ENCODE measurements at places on chromosomes 12 and 14.
A peak's percentile ranks its signal among the peaks of the same experiment; 100 is the strongest.

DNA sequence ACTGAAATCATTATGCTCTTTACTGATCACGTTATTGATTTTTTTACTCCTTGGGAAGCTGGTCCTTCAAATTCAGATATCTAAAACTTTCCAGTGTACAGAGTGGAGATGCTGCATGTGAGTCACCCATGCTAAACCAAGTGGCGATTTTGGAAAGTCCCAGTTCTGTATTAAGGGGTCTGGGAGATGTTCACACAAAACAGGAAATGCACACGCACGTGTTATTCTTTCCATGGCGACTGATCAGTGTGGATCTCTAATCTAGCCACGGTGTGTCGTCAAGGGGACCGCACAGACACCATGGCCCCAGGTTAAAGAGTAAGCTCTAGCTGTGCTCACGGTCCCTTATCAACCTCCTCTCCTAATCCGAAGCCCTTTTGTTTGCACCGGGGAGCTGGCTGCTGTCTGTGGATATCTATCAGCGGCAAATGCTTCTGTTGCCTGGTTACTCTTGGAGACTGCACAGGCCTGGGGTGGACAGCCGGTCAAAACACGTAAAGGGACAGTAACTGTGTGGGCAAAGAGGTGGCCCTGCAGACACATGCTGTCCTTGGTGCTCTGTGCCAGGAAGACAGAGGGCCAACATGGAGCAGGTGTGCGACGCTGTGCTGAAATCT lies 96.6 kb downstream of the RIMBP2 start:
- DNase-seq: no peak

DNA sequence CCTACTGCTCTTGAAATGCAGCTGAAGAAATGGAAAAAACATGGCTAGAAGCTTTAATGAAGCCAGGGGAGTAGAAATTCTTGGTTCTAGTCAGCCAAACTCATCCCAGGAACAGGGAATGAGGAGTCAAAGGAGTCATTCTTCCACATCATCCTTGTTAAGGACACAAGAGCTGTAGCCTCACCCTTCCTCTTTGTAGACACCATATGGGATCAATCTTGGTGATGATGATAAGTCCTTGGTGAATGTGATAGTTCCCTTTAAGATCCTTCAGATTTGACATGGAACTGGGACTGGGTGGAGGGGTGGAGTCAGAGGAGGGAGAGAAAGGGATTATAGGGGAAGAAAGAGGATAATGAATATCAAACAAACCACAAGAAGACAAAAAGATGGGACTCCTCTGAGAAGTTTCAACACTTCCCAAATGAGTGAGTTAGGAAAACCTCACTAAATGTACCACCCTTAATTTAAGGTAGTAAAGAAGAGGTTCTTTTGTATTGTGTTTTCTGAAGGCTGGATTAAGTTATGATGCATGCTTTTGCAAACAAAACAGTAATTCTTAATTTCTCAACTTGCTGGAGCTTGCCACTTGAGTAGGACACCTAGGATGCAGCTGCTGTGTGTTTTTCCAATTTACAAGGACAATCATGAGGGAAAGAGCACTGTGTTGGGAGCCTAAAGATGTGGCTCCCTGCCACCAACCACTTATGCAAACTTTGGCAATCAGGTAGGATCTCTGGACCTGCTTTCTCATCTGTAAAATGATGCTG lies 104.0 kb downstream of the WIF1 start:
- no peak for DNase-seq

DNA sequence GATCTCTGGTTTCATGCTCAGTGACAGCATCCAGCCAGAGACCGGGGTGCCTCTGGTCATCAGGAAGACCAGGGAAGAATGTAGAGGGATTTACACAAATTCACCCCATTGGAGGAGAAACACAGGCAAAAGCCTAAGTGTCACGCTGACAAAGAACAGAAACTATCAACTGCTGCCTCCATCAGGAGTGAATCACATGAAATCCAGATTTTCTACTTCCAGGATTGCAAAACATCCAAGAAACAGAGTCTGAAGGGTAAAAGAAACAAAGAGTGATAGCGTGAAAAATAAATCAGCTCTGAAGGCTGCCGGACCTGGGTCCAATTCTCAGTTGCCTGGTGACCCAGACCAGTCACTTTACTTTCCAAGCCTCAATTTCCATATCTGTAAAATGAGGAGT lies 136.1 kb upstream of the MAP1LC3B2 start:
- no peak for DNase-seq

DNA sequence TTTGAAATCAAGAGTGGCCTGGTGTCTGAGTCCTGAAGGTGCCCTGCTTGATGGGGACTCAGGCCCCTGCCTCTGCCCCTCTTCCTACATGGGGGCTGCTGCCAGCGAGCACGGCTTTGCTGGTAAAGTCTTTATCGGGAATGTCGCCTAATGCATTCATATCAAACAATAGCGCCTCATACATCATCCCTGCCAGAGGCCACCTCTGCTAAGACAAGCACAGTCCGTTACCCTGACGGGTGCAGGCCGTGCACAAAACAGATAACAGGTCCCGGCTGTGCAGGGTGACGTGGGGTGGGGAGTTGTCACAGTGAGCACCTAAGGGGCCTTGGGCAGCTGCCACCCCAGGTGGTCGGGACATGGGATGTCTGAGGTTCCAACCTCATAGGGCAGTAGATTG lies 68.4 kb upstream of the FAM222A start:
- DNase-seq: no peak

DNA sequence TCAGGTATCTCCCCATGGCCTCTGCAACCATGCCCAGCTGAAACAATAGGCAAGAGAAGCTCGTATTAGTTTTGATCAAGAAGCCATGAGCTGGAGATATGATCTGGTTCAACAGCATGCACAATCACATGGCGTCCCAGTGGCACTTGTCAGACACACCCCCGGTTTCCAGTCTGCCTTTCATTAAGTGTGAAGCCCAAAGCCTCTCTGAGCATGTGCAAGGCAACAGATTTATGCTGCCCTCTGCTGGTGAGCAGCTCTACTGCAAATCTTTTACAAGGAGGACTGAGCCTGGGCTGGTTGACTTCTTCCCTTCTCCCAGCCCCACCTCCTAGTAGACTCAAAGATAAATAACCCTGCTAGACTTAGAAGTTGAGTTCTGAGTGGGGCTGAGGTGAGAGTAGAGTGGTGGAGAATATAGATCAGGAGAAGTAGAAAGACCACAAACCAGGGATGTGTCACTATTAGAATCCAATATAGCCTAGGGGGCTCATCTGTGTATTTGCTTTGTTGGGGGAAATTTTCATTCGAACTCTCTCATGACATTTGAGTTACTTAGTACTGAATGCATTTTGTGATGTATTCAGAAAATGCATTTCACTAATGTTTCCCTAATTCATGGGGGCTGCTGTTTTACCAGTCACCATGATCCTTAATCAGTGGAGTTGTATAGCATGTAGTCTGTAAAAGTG lies 53.7 kb upstream of the MBIP start:
- peak; percentile 40 for DNase-seq

Data from stimulated activated CD8-positive, alpha-beta memory T cell treated with anti-CD3 and anti-CD28 coated beads, Interleukin-2, amount 100 ng/mL, for 48 hours (primary cell).